ENCODE measurements at places on chromosomes 12 and 14.

GRCh38 chr12:19759227-19759626 lies 319.9 kb downstream of the AEBP2 start:
- DNase-seq = peak; percentile 41

DNA sequence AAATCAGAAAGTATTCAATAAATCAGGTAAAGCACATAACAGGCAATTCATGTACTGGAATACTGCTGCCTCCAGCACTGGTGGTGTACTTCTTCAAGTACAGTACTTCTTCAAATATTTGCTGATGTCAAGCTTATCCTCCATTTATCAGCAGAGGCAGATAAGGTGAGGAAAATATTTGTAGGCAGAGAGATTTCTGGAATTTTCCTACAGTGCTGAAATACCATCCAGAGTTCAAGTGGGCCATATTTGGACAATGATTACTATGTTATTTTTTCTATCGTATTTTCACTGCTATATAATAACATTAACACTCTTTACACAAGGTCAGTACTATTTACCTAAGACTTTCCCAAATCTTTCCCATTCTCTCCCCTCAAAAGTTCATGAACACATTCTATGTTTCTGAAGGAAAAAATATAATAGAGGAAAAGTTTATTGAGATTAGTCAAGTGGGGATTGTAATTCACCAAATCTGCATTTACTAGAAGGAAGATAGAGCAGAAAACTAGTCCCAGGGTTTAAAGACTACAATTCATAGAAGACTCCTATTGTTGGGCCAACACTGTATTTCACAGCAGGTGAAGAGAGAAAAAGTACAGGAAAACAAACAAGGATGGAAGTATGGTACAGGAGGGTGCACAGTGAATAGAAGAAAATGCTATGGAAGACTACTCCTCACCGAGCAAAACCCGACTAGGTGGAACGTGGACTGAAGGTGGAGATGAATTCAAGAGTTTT lies 141.1 kb downstream of the PAWR start:
- DNase-seq = no peak

DNA sequence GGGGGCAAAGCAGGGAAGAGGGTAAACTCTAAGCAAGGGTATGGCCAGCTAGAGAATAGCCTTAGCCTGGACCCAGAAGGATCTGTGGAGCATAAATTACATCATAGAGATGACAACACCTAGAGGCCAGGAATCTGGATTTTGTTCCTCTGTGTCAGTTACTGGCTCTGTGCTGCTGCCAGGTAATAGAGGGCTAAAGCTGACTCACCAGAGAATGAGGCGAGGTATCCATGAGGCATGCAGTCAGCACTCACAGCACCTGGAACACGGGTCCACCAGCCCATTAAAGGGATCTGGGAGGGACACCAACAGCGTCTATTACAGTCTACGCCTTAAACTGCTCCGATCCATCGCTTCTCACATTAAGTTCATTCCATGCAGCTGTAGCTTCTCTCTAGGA lies 74.9 kb upstream of the CMKLR1 start:
- no peak for DNase-seq

DNA sequence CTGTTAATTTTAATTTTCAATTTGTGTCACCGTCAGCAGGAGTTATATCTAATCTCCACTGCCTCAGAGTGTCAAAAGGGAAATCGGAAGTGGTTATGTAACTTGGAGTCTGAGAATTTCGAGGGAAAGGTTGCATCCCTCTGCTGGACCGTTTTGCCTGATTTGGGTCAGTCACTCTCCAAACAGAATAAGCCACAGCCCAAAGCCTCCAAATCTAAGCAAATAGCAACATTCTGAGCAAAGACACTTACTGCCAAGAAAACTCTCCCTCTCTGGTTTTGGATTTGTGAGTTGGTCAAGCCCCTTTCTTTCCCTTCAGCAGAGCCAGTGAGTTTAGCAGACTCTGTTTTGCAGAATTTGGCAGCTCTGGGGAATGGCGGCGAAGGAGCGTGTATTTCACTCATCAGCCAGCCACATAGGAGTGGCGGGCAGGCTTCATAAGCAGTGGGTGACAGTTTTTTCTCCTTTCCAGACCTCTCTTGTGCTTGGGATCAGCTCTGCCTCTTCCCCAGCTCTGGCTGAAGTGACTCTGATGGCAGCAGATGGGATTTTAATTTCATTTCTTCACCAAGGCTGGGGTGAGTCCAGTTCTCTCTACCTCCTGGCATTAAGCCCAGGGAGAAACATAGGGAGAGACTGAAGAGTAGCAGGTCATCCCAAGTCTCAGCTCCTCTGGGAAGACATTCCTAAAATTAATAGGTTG lies 218.7 kb upstream of the NOS1 start:
- DNase-seq = no peak

GRCh38 chr12:116415408-116416108 lies 138.1 kb upstream of the MED13L start:
- no peak for DNase-seq

GRCh38 chr14:104111301-104112112 lies 26.0 kb downstream of the ASPG start:
- DNase-seq = no peak

DNA sequence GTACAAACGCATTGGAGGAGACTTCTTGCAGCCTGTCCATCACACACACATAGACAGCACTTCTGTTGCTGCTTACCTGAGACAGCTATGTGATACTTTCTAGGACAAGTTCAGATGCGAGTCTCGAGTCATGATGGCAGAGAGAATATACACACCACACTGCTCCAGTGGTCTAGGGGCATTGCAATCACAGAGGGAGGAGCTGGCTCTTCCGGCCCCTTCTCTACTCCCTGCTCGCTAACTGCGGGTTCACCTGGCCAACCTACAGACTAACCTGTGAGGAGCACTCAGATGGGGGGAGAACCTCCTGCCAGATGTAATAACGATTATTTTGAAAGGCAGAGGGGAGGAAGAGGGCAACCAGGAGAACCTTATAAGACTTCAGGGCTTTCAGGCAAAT lies 30.7 kb downstream of the EMP1 start:
- DNase-seq = no peak

- no peak for DNase-seq
Measured at GRCh38 chr14:56147986-56148901, 30.0 kb downstream of the PELI2 start.

DNA sequence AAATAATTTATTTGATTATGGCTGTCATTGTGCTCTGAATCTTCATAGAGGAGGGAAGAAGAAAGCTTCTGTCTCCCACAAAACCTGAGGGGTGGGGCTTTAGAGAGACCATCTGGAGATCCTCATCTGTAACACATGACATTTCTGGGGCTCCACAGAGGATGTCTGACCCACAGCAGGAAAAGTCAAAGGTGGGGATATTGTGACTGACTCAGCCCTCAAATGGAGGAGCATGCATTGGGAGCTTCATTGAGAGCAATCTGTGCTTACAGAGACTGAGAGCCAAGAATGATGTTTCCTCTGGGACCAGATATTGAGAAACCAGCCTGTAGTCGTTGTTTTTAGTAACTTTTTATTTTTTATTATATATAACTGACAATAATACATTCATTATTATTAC lies 158.7 kb downstream of the SYT1 start:
- DNase-seq = no peak

Measured in ELR (cell line).